IPS DF 6.9 (cell line): ENCODE measurements at places on chromosomes 1 and 21.

GRCh38 chr1:147046189-147046862 lies 108.2 kb downstream of the NBPF12 start:
- DNase-seq = no peak

DNA sequence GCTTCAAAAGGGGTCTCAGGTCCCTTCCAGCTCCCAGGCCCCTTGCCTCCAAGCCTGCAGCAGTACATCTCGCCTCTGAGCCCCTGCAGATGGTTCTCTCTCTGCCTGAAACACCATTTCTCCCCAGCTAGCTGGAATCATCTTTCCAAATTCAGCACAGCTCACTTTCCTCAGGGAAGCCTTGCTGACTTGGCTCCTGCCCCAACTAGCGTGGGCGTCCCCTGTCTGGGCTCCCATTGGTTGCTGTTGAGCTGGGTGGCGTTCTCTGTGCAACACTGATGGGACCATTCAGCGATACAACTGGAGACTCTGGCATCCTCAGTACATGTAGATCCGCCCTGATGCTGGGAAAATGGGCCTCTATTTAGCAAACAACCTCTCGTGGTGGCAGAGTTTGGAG lies 141.3 kb upstream of the IGSF21 start:
- DNase-seq = no peak

DNA sequence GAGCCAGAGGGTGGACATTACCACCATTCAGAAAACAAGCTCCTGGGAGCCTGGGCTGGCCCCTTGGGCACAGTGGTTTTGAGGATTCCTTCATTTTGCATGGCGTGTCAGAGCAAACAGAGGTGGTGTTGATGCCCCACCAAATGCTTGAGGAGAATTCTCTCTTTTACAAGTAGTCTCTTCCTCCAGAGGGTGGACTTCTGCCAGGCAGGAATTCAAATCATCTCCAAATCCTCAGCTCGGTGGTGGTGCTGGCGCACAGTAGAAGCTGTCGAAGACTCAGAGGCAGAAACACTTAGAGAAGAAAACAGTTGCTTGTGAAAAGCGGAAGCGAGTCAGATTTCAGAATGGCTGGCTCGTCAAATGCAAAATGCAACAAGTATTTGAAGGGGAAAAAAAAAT lies 3.4 kb upstream of the CHI3L1 start:
- DNase-seq = no peak

GRCh38 chr1:62613890-62614289 lies 16.6 kb downstream of the ANGPTL3 start:
- no peak for DNase-seq

DNA sequence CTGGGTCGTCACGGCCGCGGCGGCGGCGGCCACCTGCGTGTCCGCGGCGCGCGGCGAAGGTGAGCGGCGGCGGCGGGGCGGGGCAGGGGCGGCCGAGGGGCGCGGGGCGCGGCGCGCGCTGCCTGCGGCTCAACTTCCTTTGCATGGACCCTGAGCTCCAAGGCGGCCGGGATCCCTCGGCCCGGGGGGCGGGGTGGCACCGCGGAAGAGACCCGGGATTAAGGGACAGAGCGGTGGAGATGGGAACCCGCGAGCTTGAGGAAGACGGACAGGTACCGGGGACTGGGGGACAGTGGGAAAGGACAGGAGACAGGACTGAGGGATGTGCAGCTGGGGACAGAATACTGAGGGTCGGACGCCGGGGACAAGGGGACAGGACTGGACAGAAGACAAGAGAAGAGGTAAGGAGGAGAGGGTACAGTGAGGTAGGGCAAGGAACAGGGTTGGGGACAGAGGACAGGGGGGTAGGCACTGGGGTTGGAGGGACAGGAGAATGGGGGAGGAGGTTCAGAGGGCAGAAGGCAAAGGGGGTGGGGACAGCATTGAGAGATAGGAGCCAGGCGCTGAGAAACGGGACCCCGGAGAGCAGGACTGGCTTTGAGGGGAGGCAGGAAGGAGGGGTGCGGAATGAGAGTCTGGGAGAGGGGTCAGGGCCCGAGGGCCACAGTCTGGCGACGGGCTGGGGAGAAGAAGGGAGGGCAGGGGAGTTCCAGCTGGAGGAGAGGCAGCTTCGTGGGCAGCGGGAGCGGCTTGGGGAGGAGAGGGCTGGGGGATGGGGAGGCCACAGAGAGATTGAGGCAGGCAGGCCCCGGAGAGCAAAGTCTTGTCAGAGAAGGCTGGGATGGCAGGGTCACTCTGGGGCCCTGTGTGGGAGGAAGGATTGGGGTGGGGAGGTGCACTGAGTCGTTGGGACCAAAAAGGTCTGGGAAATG lies 648 bp downstream of the EPHA8 start:
- DNase-seq = no peak

GRCh38 chr21:20720623-20721022 lies 277.6 kb upstream of the NCAM2 start:
- DNase-seq = no peak

GRCh38 chr1:6965083-6965934 lies 180.1 kb downstream of the CAMTA1 start:
- DNase-seq = no peak

GRCh38 chr1:94886361-94886760 lies 40.5 kb downstream of the CNN3 start:
- DNase-seq = no peak

DNA sequence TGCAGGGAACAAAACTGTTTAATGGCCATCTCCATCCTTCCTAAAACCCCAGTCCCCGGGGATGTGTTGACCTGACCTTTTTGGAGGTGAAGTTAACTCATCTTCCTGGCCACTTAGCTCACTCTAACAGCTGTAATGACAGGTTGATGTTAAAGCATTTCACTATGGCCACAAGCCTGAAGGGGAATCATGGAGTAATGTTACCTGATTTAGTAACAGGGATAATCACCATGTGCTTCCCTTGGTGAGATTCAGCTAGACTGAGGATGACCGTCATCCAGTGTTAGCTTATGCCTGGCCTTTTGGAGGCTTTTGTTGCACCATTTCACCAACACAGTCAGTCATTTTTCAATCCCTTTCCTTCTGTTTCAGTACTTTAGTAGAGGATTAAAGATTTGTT lies 64.3 kb upstream of the RAVER2 start:
- DNase-seq = no peak

- DNase-seq = no peak
Measured at GRCh38 chr1:211519602-211520001, 27.6 kb upstream of the RD3 start.

- no peak for DNase-seq
Measured at GRCh38 chr1:53286955-53287354, 40.9 kb downstream of the LRP8 start.

DNA sequence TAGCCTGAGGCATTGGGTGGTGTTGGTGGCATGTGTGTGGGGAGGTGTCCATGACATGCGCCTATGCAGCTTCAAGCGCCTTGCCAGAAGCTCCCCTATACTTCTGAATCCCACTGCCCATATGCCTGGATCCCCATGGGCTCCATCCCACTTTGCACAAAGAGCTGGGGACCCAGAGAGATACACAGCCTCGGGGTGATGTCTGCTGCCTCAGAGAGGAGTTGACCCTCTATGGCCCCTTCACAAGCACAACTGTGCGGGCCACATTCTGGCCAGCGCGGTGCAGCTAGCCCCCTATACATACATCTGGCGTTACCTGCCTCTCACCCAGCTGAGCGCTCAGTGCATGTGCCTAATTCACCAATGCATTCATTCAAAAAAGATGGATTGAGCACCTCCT lies 9.6 kb upstream of the PTPRF start:
- no peak for DNase-seq

GRCh38 chr1:152067150-152067549 lies 21.7 kb downstream of the TCHHL1 start:
- no peak for DNase-seq
